ENCODE measurements at places on chromosomes 4 and X.

DNA sequence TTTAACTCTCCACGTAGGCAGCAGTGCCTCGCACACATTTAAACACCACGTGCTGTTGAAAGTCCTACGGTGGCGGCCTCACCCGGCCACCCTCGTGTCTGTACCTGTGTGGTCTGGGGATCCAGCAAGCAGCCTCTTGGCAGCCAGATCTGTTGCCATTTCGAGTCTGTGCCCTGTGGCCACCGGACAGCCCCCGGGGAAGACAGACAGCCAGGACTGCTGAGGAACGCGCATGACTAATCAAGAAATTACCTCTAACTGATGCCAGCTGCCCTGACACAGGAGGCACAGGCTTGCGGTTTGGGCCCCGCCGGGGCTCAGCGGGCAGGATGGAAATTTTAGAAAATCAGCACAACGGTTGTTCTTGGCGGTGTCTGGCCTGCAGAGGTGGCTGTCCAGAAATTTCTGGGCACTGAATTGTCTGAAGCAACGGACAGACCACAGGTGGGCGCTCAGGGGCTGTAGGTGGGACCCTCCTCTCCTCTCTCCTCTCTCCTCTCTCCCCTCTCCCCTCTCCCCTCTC lies 15.6 kb upstream of the ASMTL start:
- DNase-seq: no peak

GRCh38 chr4:123083646-123084045 lies 161.2 kb upstream of the NUDT6 start:
- DNase-seq: no peak

- DNase-seq: no peak
Measured at GRCh38 chrX:154355776-154356140, 18.7 kb downstream of the FLNA start.

- DNase-seq: no peak
Measured at GRCh38 chrX:49958727-49959485, 36.5 kb downstream of the CLCN5 start.

DNA sequence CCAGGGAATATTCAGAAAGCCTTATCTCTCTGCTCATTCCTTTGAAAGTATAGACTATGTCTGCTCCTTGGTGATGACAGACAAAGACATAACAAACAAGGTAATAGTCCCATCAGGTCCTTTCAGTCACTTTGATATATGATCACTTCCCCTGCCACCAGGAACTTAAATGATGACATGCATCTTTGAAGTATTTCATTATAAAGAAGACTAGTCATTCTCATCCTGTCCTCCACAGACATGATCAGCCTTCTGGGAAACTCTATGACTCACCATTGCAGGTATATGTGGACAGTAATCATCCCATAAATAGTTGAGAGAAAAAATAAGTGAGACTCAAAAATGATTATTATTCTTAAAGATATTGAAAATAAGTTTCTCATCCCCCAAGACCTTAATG lies 117.5 kb upstream of the VCX2 start:
- no peak for DNase-seq

DNA sequence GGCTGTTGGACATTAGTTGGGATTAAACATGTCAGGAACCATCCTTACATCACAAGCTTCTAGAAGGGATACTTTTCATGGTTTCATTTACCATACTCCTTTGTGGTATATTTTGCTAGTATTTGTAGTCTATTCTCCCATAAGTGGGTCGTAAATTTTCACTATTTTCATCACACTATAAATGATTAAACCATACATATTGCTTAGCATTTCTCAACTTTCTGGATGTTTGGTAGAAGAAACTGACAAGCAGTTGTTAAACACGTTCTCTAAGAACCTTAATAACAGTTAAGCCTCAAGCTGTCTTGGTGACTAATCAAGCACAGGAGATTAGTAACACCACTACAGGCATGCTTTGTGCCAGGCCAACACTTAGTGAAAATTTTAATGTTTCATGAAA lies 375.5 kb downstream of the NAF1 start:
- DNase-seq: no peak

DNA sequence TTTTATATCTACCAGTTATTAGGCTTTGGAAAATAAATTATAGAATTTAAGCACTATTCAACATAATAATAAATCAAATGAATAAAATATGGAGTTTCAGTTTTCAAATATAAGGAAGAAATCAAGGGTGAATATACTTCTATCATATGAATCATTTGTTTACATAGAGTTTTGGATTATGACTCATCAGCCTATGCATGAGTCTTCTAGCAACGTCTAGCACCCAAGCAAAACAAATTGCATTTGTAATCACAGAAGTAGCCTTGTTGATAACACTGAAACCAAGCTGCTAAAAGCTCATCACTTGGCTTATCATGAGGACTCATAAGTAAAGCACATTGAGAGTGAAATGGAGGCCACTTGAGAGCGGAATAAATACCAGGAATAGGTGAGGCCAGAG lies 434.6 kb downstream of the PCDH11X start:
- DNase-seq: no peak

DNA sequence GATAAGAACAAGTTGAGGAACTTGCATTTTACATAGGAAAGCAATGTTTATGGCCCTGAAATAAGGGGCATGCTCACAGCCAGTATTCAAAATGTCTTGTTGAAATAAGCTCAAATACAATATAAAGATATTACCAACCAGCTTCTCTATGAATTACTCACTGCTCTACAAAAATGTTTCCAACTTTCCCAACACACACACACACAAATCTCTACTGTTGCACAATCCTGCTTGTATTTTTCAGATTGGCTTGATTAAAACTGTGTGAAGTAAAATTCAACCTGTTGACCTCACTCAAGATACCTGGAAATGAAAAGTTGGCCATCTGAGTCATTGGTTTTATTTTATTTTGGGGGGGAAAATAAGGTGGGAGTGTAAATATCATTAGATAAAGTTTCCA lies 128.6 kb downstream of the CHIC2 start:
- no peak for DNase-seq

DNA sequence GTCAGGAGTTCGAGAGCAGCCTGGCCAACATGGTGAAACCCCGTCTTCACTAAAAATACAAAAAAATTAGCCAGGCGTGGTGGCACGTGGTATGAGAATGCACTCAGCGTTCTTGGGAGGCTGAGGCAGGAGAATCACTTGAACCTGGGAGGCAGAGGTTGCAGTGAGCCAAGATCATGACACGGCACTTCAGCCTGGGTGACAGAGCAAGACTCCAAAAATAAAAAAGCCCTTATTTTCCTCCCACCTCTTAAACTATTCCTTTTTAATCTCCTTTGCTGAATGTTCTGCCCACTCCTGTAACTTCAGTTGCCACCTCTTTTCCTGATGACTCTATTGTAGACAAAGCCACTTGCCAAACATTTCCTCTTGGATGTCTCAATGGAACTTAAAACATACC lies 72.6 kb downstream of the TAF1 start:
- no peak for DNase-seq

GRCh38 chr4:4930677-4931076 lies 71.2 kb downstream of the MSX1 start:
- DNase-seq: no peak

DNA sequence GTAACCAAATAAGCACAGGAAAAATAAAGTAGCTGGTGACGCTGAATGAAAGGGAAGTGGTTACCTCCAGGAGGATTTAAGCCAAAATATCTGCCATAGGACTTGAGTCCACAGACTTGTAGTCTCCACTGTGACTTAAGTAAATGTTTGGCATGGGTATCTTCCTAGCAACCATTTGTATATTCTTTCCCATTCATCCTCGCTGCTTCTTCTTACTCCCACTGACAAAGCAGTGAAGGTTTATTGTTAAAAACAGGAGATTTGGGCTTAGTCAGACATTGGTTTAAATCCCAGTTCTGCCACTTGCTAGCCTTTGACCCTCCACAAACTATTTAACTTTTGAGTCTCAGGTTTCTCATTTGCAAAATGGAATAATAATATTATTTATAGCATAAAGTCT lies 22.3 kb downstream of the COL4A6 start:
- peak; percentile 32 for DNase-seq

DNA sequence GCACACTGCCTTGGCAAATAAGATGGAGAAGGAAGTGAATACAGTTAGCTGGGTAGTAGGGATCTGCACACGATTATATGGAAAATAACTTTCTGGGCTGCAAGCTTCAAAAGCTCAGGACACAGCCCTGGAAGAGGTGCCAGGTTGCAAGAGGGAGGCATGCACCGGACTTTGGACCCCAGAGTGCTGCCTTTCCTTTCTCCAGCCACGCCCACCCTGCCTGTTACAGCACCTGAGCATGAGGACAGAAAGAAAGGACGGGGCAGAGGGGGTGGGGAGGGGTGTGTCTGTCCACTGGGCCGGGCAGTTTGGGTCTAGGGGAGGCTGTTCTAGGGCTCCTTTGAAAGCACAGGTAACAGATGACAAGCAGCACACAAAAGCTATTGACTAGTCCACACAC lies 152.8 kb downstream of the ENPP6 start:
- no peak for DNase-seq

DNA sequence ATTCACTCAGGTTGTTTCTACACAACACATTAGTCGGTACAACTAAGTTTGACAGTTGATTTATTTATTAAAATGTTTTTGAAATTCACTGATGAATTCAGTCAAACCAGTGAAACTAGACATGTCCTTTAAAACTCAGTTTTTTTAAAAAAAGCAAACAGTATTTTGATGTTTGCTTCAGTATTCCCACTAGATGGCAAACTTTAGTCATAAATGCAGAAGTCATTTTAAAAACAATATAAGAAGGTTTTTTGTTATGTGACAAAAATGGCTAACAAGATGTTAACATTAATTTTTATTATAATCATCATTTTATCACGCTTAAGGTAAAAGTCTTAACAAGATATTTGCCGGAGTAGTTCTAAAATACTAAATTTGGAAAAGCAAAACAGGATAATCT lies 1337.8 kb upstream of the DIAPH2 start:
- no peak for DNase-seq

DNA sequence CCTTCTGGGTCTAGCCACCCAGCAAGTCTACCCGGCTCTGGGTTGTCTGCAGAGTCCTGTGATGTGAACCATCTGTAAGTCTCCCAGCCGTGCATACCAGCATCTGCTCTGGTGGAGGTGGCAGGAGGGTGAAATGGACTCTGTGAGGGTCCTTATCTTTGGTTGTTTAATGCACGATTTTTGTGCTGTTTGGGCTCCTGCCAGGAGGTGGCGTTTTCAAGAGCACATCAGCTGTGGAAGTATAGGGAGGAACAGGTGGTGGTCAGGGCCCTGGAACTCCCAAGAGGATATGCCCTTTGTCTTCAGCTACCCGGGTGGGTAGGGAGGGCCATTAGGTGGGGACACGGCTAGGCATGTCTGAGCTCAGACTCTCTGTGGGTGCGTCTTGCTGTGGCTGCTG lies 66.5 kb upstream of the ZFP42 start:
- DNase-seq: no peak

GRCh38 chr4:45484740-45485139 lies 639.1 kb downstream of the GABRG1 start:
- no peak for DNase-seq

DNA sequence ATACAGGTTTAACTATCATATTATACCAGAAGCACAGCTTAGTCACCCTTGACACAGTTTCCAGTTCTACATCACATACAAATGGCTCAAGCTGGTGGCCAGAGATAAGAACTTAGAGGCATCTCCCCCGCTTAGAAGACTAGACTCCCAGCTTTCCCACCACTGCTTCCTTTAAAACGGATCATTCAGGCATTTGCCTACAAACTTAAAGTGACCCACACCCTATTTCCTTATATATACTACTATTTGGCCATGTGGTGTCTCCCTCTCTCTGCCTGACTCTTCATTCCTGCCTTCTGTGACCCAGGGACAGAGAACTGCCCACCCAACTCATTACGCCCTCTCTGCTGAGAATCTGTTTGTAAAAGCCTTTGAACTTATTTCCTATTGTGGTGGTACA lies 781.2 kb upstream of the DIAPH2 start:
- no peak for DNase-seq

DNA sequence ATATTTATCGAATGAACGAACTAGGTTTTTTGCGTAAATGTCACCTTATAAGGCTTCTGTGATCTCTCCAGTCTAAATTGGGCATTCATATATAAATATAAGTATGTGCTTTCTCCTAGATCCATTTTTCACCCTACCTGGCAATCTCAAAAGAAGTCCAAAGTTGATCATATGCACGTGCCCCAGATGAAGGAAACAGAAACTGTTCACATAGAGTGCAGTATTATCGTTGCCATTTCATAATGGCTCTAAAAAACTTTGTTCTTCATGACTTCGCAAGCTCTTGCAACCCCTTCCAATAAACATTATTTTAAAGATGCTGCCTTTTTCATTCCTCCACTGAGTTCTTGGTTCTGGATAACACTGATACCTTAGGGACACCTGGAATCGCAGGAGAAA lies 708 bp downstream of the INTS12 start:
- no peak for DNase-seq

GRCh38 chr4:145319751-145320150 lies 139.4 kb upstream of the OTUD4 start:
- DNase-seq: no peak

DNA sequence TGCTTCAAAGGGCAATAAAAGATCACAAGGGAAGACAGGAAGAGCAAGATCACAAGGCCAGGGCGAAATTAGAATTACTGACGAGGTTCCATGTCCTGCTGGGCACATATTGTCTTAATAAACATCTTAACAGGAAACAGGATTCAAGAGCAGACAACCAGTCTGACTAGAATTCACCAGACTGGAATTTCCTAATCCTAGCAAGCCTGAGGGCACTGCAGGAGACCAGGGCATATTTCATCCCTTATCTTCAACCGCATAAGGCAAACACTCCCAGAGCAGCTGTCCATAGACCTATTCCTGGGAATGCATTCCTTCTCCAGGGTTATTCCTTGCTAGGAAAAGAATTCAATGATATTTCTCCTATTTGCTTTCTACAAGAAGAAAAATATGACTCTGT lies 12.4 kb upstream of the TDO2 start:
- DNase-seq: no peak

DNA sequence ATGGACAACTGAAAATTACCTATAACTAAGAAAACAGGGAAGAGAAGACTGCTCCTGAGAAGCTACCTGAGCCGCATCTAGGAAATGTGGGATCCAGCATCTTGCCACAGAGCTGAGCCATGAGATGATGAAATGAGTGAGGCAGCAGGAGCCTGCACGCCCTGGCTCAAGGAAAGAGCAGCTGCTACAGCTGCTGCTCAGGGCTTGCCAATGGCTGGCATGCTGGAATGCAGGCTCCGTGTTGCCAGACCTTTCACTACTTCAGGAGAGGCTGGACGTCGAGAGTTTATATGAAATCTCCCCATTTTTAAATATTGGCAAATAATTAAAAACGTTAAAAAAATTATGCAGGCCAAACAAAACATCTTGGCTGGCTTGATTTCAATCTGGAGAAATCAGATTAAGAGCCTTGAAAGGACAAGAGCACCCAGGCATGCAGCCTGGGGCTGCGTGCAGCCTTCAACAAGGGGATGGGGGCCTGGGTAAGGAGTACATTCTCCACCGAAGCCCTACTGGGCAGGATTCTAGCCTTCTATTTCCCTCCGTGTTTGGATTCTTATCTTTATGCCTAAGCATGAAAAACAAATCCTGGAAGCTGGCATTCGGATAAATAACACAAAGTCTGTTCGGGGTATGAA lies 227.6 kb downstream of the NR3C2 start:
- no peak for DNase-seq

Data from spinal cord (tissue), 10 donors.